ENCODE measurements at places on chromosomes 7 and 10.
A peak's percentile ranks its signal among the peaks of the same experiment; 100 is the strongest.

DNA sequence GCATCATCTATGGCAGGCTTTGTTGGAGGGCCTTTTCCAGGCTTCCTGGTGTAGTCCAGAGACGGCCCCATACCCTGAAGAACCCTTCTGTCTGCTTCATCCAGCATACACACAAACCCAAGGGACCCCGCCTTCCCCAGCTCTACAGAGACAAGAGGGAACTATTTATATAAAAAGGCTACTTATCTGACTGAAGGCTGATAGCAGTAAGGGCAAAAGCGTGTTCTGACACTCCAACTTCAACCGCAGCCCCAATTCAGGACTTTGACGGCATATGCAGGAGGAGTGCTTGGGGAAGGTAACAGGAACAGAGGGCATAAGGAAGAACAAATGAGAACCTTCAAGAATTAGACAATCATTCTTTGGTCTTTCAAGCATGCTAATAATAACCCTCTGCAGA is 21.0 kb downstream of the GNA12 start:
- no peak for DNase-seq

DNA sequence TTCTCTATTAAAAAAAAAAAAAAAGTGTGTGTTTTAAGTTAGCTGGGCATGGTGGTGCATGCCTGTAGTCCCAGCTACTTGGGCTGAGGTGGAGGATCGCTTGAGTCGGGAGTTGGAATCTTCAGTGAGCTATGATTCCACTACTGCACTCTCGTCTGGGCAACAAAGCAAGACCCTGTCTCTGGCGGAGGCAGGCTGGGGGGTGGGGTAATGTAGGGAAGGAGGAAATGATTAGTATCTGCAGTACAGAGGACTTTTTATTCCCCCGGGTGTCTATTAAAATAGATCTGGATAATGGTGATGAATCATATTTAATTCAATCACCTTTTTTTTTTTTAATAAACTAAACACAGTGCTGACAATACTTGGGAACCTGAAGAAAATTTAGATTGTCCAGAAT is 6.5 kb downstream of the CBX3 start:
- DNase-seq: no peak

GRCh38 chr10:21518149-21518640 is 7.3 kb downstream of the SKIDA1 start:
- no peak for DNase-seq

DNA sequence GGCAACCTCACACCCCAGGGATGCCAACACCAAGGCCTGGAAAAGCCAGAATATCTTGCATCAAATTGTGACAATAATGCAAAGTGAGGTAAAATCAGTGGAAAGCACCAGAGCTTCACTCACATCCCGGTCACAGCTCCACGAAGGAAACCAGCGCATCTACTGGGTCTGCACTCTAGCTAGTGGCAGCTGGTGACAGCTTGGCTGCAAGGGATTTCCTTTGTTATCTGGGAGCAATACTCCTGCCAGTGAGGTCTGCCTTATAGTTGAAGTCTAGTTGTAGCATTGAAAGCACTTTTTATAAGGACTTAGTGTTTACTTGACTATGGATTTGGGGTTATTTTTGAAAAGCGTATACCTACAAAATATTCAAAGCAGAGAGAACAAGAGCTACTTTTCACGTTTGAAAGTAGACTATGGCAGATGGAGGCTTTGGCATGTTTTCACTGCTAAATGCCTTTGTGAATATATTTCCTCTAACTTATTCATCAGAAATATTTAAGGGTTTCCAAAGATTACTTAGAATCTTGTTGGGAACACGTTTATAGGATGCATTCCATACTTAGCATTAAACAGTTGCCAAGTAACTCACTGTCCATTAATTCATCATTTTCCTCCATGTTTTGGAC is 26.1 kb downstream of the WDFY4 start:
- no peak for DNase-seq

- no peak for DNase-seq
Measured at GRCh38 chr10:60424971-60425370, 35.3 kb upstream of the ANK3 start.

DNA sequence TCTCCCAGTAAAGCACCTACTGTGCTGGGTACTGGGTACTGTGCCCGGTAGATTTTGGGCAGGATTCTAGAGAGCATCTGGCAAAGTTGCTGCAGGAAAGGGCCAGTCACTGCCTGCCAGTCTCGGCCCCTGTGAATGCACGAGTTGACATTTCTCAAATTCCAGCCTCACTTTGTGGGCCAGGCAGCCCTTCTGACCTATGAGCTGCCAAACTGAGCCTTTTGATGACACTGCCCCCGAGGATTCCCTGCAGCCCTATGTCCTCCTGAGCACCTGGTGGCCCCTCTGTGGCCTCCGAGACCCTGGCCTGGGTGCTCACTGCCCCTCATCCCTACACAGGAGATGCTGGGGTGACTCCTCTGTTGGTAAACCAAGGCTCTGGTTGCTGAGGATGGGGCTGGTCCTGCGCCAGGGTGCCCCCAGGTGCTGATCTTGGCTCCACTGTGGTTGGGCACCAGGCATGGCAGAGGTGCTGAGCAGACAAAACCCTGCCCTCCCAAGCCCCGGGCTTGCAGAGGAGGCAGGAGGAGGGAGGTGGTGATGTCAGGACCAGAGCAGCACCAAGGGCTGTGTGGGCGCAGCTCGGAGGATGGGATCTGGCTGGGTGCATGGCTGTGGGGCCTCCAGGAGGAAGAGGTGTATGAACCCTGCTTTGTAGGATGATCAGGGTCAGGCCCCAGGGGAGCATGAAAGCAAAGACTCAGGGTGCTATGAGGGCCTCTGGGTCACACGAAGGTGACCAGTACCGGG is 16.2 kb downstream of the LHPP start:
- no peak for DNase-seq

DNA sequence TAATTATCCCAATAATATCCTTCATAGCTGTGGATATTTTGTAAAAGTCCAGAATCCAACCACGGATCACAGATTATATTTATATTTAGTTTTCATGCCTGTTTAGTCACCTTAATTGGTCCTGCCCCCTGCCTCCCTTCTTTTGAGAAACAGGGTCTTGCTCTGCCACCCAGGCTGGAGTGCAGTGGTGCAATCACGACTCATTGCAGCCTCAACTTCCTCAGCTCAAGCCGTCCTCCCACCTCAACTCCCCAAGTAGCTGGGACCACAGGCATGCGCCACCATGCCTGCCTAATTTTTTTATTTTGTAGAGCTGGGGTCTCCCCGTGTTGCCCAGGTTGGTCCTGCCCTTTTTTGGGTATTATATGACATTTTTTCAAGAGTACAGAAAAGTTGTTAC is 129.4 kb downstream of the KAT6B start:
- no peak for DNase-seq

DNA sequence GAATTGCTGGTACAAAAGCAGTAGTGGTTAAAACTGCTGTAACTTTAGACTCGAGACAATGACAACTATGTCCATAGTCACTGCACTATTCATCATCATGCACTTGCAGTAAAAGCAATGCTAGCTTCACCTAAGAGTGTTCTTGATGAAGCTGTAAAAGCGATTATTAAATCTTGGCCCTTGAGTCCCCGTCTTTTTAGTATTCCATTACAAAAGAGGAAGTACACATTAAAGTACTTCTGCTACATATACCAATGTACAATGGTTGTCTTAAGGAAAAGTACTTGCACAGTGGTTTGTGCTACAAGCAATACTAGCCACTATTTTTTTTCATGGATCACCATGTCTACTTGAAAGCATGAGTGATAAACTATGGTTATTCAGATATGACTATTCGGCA is 78.3 kb downstream of the ATAD1 start:
- DNase-seq: no peak

DNA sequence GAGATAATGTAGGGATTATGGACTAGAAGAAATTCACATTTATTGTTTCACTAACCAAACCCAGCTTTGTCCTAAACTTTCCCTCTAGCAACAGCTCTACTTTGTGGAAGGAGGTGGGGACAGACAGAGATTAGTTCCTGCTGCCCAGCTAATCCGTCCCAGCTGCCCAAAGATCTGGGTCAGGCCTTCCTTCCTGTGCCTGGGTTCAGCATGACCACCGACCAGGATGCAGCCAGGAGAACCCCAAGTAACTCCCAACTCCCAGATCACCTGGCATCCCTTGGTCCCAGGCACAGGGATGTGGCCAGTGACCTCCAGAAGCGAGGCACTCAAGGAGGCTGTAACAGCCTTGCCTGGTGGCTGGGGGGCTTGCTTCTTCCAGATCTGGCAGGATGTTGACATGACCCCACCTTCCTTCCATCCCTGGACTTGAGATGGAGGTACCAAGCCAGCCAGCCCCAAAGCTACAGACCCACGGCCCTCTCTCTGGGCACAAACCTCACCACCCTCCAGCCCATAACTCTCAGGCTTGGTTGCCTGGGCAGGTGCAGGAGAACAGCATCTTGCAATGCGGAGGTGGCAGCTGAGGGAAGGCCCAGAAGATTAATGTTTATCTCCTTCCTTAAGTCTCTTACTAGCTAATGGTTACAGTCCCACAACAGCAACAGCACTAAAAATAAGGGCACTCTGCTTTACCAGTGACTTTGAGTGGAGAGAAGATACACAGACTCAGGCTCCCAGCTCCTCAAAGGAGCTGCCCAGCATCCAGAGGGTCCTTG is 11.1 kb downstream of the CAMK2G start:
- no peak for DNase-seq

DNA sequence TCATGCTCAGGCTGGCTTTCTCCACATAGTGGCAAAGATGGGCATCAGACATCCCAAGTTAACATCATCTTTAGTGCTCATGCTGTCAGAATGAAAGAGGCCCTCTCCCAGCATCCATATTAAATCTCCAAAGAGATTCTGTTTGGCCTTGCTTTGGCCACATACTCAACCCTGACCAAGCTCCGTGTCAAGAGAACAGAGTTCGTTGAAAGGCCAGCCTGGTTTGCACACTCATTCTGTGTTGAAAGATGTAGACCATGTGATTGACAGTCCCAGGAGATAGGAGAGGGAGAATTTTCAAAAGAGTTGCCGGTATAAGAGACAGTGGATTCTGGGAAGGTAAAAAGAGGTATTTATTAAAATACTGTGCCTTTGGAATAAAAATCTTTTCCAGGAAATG is 19.7 kb downstream of the MET start:
- no peak for DNase-seq

GRCh38 chr10:6136215-6137201 is 47.7 kb downstream of the RBM17 start:
- no peak for DNase-seq

- no peak for DNase-seq
Measured at GRCh38 chr10:109275960-109276359, 647.4 kb downstream of the XPNPEP1 start.

GRCh38 chr7:43764807-43765491 is 6.5 kb downstream of the BLVRA start:
- no peak for DNase-seq

- no peak for DNase-seq
Measured at GRCh38 chr7:29400437-29400836, 163.2 kb upstream of the PRR15 start.

GRCh38 chr7:25911738-25912607 is 240.0 kb upstream of the NFE2L3 start:
- DNase-seq: no peak

GRCh38 chr7:137715533-137715932 is 131.2 kb downstream of the DGKI start:
- no peak for DNase-seq

GRCh38 chr7:5629941-5630340 is 151.5 kb downstream of the RNF216 start:
- DNase-seq: peak; percentile 30

- no peak for DNase-seq
Measured at GRCh38 chr7:74037609-74038008, 9.6 kb downstream of the ELN start.
